ENCODE measurements at places on chromosomes 1 and 21. TPM values are rescaled to one million over a fixed set of nuclear protein-coding genes. Genes with fewer than 3 reads are reported as not detected.

DCST1 gene
- not detected for total RNA-seq

CEP350 gene
- total RNA-seq = 101 TPM

ZBTB8A gene
- total RNA-seq = 5.9 TPM

ZNF648 gene
- total RNA-seq = not detected

FCRL4 gene
- not detected for total RNA-seq

GPR37L1 gene
- not detected for total RNA-seq

LEMD1 gene
- total RNA-seq = not detected

FGR gene
- total RNA-seq = not detected

AADACL3 gene
- total RNA-seq = not detected

KIAA1614 gene
- total RNA-seq = 8.1 TPM

CYP4A22 gene
- total RNA-seq = not detected

GRCh38 chr1:118954301-118954905 is 33.7 kb downstream of the TBX15 start:
- no peak for DNase-seq

GRCh38 chr21:45791562-45792418 is 148.3 kb downstream of the PCBP3 start:
- DNase-seq = no peak

GRCh38 chr21:41833497-41834115 is 45.5 kb downstream of the PRDM15 start:
- no peak for DNase-seq

GRCh38 chr21:33078907-33079582 is 9.1 kb downstream of the OLIG1 start:
- peak; percentile 53 for DNase-seq

DNA sequence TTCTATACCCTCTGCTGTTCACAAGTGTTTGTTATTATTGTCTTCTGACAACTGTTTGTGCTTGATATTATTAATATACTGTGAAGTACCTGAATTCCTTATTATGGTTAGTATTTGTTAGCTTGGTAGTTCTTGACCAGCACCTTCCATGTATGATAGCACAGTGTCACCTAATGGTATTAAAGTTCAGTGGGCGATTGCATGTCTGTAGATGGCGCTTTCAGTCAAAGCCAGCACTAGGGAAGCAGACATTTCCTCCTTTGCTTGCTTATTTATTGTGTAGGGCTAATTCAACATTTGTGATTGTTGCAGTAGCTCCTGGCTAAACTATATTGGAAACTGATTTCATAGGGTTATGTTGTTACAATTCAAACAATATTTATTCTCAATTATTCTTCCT is 218.0 kb downstream of the ZP4 start:
- peak; percentile 10 for DNase-seq

DNA sequence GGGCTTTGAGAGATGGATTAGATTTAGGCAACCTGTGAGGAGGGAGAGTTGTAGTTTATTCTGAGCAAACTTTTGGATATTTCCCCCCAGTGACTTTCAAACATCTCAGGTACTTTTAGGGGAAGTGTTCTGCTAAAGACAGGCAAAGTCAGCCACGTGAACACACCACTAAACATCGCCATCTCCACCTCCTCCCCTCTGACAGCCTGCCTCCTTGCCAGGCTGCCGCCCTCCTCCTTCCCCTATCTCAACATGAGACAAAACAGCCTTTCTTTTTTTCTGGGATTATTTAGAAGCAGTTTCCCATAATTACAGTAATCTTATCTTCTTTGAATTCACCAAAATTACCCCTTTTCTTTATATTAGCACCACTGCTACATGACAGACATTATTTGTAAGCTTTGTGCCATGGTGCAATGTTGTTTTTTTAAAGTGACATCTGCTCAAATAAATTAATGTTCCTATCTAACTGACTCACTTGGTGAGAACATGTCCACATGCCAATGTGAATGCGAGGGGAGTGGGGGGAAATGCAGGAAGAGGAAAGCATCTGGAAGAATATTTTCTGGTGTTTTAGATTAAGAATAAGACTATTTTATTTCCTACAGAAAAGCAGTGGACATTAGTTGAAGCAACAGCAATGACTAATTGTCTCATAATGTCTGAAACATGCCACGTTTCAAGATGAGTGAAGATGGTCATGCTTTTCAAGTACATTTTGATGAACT is 147.8 kb upstream of the ATP1B1 start:
- DNase-seq = peak; percentile 12

DNA sequence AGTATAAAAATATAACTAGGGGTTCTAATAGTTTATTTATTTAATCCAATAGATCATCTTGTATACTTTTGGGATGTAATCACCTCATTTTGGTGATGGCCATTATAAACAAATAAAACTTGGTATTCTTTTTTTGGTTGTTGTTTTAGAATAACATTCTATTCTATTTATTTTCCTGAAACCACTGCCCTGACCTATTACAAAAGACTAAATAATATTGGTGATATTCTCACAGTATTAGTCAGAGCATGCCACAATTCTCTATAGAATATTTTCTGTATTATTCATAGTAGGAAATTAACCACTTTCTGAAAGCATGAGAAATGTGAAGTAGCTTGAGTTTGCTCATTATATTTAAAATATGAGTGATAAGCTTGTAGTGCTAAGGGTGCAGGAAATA is 54.1 kb upstream of the LRRC7 start:
- peak; percentile 49 for DNase-seq

DNA sequence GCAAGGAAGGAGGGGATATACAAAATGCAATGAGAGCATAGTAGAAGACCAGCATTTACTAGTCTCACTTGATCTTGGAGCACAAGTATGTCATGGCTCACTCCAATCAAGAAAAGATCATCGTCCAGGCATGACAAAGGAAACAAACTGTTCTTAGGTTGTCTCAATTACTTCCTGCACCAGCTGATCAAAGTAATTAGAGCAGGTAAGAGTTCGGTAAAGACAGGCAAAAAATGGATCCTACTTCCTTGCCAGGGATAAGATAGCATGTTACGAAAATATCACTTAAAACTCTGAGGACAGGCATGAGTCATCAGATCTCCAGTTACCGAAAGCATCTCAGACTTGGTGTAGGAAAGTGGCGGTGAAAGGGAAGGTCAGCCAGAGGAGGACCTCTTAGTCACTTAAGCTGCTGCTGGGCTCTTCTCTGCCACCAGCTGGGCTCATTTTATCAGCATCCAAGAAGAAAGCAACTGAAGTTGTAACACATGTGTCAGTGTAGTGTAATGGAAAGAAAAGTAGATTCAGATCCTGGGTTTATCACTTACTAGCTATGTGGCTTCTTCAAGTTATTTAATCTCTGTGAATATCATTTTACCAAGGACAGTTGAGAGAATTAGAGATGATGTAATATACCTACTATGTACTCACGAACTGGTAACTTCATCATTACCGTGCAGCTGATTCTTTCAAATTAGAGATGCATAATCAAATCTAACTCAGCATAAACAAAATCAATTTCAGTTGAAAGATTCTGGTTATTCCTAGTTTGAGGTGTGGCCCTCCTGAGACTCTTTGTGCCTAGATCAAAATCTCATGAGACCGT is 46.8 kb downstream of the XCL1 start:
- DNase-seq = peak; percentile 63

All from fibroblast of lung (primary cell).